ENCODE measurements at places on chromosomes 16 and 17.

- DNase-seq: no peak
Observed at GRCh38 chr17:18300725-18301480, 13.9 kb downstream of the TOP3A start.

GRCh38 chr16:81932668-81933067 is 78.6 kb downstream of the SDR42E1 start:
- DNase-seq: no peak

DNA sequence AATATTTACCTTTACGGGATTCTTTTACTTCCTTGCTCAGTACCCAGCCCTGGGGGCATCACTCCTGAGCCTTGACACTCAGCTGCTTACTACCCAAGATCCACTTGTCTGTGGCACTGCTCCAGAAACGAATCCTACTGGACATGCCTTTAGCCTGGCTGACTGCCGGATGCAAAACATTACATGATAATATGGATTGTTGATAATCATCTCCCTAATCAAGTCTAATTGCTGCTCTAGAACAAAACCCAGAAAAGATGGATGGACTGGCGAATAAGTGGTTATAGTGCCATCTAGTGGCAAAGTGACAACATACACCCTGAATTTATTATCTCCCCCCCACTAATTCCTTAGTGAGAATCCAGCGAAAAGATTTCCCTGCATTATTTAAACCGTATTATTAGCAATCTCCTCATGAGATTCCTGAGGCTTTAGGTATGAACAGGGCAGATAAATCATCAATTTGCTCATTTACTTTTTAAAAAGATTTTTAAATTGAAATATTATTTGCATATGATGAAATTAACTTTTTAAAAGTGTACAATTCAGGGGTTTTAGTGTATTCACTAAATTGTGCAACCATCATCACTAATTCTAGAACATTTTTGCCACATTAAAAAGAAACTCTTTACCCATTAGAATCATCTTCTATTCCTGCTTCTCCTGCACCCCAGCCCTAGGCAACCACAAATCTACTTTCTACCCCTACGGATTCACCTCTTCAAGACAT is 61.6 kb downstream of the RGS9 start:
- peak; percentile 60 for DNase-seq

DNA sequence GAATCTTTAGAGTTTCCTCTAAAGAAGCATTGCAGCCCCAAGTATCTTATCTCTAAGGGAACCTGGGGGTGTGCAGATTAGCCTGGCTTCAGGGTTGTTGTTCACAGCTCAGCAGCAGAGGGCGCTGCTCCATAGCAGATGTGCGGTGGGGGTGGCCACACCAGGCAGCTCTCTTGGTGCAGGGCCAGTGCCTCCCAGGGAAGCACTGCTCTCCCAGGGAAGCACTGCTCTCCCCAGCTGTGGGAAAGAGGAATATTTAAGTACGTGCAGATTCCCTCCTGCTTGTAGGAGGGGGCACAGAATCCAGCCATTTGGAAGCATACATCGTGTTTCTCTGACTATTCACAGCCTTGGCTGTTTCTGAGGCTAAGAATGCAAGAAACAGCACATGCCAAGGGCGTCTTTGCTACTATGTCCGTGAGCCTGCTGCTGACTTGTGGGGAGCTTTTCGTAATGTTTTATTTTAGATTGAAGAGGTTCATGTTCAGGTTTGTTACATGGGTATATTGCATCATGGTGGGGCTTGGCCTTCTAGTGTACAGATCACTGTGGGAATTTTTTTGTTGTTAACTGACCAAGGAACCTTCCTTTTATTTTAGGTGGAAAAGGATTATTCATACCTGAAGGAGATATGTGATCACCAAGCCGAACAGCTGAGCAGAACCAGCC is 217.8 kb downstream of the SPECC1 start:
- DNase-seq: peak; percentile 56

DNA sequence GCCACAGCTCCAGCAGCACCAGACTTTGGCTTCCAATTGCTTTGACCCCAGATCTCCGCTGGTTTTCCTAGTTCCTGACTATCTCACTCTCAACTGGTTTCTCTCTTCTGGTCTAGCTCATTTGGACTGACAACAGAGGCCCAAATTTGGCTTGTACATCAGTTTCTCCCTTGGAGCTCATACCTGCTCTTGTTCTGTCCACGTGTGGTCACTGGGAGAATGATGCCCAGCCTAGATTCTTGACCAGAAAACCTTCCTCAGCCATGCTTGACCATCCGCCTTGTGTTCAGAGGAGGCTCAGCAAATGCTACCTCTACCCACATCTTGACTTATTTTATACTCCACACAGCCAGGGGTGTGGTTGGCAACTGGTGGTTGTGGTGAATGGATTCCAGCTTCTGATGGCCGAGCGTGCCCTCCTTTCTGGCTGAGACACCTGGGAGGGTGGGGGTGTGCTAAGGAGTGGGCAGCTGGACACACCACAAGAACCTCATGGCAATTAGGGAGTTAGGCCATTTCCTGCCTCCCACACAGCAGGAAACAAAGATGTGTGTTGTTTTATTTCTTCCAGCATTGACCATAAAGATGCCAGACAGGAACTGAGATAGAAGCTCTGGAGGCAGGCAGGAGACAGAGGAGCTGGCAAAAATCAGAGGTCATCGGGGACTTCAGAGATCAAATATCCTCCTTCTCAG is 93.8 kb upstream of the FAM20A start:
- DNase-seq: no peak

DNA sequence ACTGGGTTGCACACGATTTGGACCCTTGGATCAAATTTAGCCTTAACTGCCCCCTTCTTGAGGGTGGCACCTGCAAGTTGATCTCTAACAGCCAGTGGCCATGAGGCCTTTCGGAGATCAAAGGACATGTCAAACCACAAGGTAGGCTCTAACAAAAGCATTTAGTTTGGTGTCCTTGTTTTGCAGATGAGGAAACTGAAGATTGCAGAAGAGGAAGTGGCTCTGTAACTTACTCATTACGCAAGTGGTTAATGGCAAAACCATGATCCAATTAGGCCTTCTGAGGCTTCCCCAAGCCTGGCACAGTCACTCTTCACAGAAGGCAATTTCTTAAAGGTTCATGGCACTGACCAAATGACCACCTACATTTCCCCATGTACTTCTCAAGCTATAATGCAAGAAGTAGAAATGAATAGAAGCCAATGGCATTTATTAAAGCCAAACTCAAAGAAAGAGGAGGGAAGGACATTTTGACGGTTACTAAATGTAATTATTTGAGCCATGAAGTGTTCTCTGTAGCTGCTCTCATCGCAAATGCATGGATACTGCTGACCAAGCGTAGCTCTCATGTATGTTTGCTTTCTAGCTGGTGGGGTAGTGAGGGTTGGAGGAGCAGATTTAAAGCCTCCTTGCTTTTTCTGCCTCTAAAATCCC is 32.8 kb upstream of the ABCC12 start:
- no peak for DNase-seq

GRCh38 chr16:48813485-48813884 is 203.5 kb upstream of the N4BP1 start:
- no peak for DNase-seq

GRCh38 chr17:5248821-5249479 is 14.3 kb upstream of the SCIMP start:
- no peak for DNase-seq

DNA sequence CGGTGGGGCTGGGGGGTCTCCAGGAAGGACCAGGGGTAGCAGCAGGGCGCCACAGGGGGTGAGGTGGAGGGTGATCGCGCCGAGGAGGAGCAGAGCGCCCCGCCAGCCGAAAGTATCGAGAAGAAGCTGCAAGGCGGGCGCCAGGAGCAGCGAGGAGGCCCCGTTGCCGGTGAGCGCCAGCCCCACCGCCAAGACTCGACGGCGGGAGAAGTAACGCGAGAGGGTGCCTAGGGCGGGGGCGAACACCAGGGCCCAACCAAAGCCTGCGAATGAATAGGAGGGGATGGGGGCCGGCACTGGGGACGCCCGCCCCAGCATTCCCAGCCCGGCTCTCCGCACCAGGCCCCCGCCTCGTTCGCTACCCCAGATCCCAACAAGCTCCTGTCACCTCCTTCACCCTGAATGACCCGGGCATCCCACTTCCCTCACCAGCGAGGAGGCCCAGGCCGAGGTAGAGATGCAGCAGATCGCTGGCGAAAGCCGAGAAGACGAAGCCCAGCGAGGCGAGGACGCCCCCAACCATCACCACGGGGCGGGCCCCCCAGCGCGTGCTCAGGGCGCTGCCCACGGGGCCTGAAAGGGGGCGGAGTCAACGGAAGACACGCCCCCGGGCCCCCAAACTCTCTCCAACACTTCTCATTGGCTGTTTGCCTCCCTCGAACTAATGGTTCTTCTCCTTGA is 1.3 kb downstream of the SLC16A11 start:
- no peak for DNase-seq

DNA sequence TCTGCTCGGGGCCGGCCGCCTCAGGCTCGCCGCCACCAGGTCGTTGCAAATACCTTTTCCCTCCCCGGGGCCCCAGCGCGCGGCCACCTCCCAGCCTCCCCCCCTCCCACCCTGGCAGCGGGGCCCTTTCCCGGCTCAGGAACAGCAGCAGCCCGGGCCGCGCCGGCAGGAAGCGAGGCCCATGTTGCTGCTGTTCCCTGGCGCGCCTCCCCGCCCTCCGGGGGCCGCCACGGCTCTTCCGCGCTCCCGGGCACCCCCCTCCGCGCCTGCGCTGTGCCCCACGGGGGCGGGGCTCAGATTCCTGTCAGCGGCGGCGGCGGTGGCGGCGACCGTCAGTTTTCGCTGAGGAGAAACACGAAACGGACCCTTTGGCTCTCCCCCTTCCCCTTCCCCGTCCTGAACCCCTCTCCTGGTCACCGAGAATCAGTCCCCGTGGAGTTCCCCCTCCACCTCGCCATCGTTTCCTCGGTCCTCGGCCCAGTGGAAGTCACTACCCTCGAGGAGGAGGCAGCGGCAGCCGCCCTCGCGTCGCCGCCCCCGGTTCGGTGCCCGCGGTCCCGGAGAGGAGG is at the start of gene NFAT5:
Gene NFAT5, plus strand, starts transcription at position 296 of the 569 bp plus-strand sequence. CDS start 336 bp downstream, outside the sequence.
- peak; percentile 76 for DNase-seq

GRCh38 chr17:78852709-78853121 is 12.1 kb upstream of the USP36 start:
- DNase-seq: no peak

GRCh38 chr17:9798724-9799123 is 7.3 kb upstream of the DHRS7C start:
- DNase-seq: no peak

GRCh38 chr17:13030459-13031300 is 12.9 kb upstream of the ELAC2 start:
- DNase-seq: no peak

DNA sequence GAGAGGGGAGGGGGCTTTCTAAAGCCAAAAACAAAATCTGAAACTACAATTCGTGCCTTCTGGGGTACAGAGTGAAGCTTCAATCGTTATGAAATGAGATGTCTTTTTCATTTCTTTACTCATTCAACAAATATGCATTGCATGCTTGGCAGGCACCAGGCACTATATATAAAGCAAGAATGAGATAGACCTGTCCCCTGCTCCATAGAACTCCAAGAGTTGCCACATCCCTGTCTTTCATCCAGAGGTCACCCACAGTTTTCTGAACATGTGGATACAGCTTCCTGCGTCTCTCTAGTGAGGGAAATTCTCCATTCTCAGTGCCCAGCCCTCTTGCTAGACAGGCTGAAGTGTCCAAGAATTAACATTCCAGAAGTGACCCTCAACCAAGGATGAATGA is 343.2 kb upstream of the MAF start:
- no peak for DNase-seq
